ENCODE measurements at places on chromosomes 7 and 10.
A peak's percentile ranks its signal among the peaks of the same experiment; 100 is the strongest.

DNA sequence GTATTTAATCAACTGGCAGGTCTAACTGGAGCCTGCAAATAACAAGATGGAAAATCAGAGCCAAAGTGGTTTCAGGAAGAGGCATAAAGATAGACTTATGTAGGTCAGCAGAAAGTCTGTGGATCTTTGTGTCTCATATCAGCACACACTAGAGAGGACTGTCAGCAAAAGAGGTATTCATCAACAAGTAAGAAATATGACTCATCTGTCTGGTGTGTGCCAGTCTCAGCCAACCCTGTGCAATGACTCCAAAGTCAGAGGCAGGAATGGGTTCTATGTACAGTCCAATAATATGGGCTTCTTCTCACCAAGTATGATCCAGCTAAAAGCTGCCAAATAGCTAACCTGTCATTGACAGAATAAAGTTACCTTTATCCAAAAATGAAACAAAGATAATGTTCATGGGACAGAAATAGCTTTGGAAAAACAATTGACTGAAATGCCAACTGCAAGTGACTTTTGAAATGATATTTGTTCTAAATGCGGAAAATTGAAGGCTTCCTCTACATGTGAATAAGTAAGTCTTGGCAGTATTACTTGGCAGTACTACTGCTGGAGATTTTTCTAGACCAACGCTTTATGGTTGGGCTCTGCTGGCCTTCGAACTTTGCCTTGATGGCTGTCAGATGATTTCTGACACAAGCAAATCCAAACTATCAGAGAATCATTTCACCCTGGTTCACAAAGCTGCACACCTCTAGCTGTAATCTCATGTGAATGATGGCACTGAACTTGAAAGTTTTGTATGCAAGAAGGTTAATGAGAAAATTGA is 272.3 kb upstream of the SEMA3C start:
- DNase-seq: peak; percentile 30

DNA sequence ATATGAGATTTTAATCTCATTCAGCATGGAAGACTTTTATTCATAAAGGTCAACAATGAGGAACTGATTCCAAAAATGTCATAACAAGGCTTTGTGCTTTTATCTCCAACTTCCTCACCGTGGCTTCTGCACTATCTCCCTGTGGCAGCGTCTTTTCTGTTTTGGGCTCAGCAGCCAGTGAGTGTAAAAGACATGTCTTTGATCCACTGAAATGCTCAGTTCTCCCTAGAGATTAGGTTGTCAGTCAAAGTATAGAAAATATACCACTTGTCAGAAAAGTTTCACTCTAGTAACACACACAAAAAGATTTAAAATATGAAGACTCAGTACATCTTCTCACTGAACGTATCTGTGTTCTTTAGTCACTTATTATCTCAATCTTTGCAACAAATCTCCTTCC is 901.8 kb upstream of the ZWINT start:
- DNase-seq: no peak

DNA sequence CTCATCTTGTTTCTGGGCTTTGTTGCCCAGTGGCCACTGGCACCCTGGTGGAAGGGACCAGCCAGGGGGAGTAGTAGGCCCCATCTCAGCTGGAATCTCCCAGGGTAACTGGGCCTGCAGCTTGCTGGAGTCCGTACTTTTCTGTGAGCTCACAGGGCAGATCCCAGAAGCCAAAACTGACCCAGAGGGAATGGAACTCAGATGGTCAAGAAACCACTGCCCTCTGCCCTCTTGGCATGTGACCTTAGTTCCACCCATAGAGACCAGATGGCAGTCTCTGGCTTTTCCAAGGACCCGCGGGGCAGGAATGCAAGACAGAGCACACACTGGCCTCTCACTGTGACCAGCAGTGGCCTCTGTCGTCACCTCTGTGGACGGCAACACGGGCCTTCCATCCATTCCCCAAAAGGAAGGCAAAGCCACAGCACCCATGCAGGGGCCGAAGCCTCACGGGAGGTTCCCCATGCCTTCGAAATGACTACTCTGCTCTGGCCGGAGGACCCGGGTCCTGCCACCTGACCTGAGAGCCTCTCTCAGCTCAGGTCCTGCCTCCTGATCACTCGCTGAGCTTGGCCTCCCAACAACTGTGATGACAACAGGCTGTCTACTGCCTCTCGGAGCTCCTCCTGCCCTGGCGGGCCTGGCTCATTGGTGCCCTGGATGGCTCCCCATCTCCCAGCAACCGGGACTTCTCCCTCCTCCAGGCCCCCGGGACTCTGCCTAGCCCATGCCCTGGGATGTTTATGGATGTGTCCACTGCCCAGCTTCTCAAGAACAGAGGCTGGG is 29.9 kb downstream of the MYL10 start:
- DNase-seq: no peak

GRCh38 chr7:116280803-116281202 is 70.5 kb downstream of the TES start:
- DNase-seq: no peak

GRCh38 chr7:1927937-1928644 is 258.0 kb downstream of the ELFN1 start:
- no peak for DNase-seq

DNA sequence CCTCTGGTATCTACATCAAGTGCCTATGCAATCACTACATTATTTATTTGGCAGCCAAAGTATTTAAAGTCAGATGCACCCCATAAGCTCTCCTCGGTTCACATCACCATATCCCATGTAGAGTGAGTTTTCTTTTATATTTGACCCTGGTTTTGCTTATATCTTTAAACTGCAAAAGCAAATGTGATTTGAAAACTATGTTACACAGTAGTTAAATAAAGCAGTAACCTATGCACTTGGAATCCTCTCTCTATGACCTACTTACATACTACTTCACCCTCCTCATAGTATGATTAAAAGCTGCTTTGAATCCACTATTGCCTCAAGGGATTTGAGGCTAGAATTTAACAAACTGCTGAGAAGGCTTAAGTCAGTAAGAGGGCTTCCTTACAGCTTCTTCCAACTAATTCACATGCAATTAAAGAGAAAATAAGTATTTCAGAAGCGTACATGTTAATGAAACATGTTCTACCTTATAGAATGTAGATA is 2.2 kb upstream of the CELF2 start:
- DNase-seq: no peak

- DNase-seq: no peak
These were observed 74.0 kb upstream of the TRIL start for GRCh38 chr7:29032146-29032545.

DNA sequence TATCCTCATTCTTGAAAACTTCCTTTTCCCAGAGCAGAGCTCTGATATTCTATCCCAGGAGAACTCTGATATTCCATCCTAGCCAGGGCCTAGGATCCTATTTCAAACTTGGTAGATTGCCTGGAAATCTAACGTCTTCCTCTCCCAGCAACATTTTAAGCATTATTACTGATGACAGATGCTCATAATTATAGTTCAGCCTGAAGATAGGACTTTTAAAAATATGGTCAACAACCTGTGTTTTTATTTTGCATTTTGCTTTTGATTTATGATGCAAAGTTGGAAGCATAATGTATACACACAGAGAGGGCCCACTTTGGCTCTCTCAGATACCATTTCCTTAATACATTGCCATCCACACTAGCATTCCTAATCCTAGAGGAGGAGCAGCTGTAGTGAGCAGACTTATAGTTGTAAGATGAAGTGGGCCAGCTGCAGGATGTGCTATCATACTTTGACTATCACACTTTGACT is 457.4 kb upstream of the TPK1 start:
- DNase-seq: no peak

DNA sequence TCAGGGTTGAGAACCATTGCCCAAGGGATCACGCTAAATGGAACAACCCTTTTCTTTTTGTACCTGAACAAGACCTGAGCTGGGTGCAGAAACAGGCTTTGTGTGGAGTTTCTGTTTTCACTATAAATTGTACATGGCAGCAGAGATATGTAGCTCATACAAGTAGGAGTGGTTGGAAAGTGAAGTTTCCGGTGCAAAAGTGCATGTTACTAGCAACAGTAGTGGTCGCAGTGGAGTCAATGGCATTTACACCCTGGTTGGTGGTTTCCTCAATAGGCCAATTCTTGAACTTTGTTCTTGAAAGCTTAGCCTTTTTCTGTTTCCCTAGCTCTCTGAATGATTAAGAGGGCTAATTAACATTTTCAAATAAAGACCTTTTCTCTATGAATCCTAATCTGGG is 170.7 kb downstream of the NEBL start:
- DNase-seq: no peak

GRCh38 chr7:105910172-105910571 is 33.8 kb upstream of the ATXN7L1 start:
- DNase-seq: no peak

DNA sequence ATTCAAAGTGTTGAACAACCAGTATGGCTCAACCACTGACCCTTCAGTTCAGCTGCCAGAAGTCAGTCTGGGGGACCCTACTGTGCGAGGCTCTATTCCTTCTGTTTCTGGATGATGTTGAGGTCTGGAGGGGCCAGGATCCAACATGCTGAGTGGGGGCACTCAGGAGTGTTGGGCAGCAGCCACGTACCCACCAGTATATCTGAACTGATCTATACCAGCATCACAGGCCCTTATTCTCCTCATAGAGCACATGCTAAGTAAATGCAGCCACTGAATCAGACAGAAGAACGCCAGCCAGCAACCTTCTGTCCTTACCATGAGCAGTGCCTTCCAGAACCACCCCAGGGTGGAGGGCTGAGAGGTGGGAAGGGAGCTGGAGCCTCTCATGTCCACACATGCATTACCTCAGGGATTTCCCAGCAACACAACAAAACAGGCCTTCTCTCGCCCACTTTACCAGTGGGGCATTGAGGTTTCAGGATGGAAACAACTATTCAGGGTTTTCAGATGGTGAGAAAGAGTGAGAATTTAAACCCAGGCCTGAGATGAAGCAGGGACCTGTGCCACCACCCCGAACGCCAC is 6.8 kb upstream of the MSMB start:
- DNase-seq: no peak

- no peak for DNase-seq
These were observed 586 bp upstream of the ANKRD26 start for GRCh38 chr10:27100813-27101347.

DNA sequence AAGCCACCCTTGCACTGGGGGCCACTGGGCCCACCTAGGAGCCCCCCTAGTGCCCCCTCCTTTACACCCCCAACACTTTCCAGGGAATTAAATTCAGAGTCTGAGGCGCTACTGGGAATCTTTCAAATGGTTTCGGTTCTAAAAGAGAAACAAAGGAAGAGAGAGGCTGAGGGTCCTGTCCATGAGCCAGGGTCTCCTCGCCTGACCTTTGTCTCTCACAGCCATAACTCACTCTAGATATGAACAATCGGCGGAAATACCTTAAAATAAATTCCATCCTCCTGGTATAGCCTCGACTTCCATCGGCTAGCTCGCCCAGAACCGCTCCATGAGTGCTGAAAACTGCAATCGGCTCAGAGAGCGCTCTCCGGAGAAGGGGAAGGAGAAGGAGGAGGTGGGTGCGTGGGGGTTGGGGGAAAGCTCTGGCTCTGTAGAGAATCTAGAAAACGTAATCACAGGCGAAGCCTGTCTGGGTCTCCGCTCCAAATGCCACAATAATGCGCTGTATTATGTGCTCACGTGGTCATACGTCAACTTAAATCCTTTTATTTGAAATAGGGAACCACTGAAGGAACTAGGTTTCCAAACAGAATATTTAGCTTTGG is 12.6 kb downstream of the HOXA4 start:
- DNase-seq: peak; percentile 59

DNA sequence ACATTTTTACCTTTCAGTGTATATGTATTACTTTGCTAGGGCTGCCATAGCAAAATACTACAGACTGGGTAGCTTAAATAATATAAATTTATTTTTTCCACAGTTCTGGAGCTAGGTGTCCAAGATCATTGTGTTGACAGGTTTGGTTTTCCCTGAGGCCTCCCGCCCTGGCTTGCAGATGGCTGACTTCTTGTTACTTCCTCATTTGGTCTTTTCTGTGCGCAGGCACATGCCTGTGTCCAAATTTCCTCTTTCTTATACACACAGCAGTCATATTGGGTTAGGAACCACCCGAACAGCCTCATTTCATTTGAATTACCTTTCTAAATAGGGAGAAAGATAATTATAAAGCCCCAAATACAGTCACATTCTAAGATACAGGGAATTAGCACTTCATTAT is 521.6 kb upstream of the SORCS1 start:
- no peak for DNase-seq

GRCh38 chr10:44386546-44387052 is 1.7 kb upstream of the CXCL12 start:
- peak; percentile 57 for DNase-seq

- peak; percentile 79 for DNase-seq
These were observed 18.7 kb downstream of the ZNF786 start for GRCh38 chr7:149071641-149072437.

DNA sequence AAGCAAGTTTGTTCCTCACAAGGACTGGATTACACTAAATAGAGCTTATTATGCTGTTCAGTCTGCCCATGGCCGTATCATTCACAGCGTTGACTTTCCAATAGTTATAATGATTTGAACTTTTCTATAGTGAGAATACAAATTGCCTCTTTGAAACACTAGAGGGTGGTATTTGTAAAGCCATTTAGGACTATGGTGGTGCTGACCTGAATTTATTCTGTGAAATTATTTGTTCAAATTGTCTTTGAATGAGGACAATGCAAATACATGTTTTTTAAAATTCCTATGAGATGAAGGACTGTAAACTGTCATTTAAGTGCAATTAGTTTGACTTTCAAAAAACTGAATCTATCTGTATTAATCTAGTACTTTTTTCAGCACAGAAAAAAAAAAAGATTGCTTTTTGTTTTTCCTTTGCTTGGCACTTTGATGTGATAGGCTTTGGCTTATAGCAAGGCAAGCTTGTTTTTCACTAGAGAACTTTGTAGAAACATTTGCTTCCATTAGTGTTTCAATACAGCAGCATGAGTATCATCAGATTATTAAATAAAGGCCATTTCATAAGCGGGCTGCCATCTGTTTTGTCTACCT is 122.7 kb upstream of the TMEM229A start:
- peak; percentile 5 for DNase-seq

DNA sequence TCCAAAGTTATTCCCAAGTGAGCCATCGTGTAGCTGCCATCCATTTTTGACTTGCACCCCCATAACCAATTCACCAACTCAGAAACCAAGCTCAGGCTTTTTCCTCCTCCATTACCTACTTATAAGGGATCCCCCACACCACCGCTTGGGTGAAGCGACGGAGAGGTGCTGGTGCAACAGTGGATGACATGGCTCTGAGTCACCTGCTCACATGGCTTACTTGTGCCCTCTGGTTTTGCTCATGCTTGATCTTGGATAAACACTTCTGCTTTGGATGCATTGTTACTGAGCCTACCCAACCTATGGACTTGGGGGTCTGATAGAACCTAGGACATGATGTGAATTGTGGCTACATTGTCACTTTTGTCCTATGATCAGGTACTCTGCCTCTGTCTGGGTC is 12.0 kb upstream of the AKR1B1 start:
- peak; percentile 74 for DNase-seq

- no peak for DNase-seq
These were observed 332.8 kb downstream of the PLXNA4 start for GRCh38 chr7:132243463-132243862.

- DNase-seq: no peak
These were observed 24.8 kb downstream of the ABCB4 start for GRCh38 chr7:87450706-87451105.

DNA sequence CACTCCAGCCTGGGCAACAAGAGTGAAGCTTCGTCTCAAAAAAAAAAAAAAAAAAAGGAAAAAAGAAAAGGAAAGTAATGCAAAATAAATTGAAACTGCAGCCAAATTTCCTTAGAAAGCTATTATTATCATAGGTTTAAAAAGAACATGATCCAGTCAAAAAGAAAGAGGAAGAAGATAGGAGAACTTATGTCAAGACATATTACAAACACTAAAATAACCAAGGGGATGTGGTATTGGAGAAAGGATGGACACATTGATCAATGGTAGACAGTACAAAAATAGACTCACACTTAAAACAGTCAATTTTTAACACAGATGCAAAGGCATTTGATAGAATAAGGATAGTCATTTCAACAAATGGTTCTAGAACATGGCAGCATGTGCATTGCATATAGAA is 27.3 kb upstream of the PFKP start:
- DNase-seq: no peak

Data from A549 (cell line).